Thoracic aorta (tissue), 2 donors: ENCODE measurements at places on chromosomes 13 and 19. TPM values are rescaled to one million over a fixed set of nuclear protein-coding genes. Genes with fewer than 3 reads are reported as not detected.

DNA sequence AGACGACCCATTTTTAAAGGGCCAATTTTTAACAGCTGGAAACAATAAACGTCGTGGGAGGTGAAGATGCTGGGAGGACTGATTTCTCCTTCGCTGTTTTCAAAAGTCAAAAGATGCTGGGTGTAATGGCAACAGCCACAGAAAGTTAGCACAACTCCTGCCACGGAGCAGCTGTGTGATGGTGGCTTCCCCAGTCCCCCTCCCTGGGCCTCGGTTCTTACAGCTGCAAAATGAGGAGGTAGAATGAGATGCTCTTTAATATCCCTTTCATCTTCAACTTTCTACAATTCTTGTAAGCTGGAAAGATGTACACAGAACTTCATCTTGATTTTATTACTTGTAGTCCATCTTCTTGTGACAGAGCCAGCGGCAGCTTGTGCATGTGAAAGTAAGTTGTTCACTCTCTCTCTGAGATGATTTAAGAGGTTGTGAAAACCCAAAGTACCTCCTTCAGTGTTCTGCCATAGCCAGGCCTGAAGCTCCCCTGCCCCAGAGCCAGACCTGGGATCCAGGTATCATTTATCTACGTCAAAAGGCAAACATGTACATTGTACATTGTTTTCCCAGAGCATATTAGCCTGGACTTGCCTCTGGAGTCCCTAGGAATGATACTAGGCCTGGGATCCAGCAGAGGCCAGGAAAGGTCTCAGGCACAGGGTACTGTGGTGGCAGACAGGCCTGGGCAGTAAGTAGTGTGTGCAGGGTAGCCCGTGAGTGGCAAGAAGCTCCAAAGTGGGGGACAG is 3.4 kb upstream of the UBE2L5 start:
- no peak for DNase-seq

Gene HSPB6
- total RNA-seq = 130 TPM

DNA sequence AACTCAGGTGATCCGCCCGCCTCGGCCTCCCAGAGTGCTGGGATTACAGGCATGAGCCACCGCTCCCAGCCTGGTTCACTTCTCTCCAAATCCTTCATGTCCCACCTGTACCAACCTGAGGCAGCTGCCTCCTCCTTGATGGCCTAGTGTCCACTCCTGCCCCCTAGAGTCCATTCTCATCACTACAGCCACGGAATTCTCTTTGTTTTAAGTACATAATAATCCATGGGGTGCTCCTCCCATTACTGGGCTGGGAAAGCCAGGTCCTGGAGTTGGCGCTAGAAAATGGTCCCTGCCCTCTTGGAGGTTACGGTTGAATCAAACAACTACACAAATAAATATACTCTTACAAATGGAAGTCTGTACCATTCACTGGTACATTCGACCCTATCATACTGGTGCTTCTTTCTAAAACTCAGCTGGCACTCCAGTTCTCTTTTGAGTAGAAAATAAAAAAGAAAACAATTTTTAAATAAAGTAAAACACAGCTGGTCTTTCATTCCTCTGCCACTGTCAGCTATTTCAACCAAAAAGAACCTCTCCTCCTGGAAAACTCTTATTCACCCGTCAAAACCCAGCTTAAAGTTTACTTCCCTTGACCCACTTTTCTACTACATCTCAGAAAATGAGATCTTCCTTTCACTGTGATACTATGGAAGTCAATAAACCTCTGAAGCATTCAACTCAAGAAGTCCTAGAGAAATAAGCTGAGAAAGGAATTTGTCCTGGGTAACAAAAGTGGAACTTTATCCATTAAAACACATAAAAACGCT is 22.4 kb upstream of the ARHGEF18 start:
- no peak for DNase-seq

- no peak for DNase-seq
Measured at GRCh38 chr13:80259159-80259558, 81.8 kb downstream of the SPRY2 start.

DNA sequence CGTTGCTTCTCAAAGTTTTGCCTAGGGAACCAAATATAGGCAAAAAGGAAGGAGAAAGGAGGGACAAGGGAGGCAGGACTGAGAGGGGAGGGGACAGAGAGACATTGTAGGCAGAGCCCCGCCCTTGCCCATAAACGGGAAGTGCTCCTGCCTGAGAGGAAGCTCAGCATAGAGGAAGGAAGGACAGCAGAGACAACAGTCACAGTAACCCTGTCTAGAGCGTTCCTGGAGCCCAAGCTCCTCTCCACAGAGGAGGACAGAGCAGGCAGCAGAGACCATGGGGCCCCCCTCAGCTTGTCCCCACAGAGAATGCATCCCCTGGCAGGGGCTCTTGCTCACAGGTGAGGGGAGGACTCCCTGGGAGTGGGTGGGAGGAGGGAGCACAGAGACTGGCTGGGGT is at the start of gene CEACAM21:
TSS of gene CEACAM21 (plus strand) at position 169 of the 400 bp plus-strand sequence. CDS start at position 278, 109 bp downstream.
- DNase-seq = no peak

DNA sequence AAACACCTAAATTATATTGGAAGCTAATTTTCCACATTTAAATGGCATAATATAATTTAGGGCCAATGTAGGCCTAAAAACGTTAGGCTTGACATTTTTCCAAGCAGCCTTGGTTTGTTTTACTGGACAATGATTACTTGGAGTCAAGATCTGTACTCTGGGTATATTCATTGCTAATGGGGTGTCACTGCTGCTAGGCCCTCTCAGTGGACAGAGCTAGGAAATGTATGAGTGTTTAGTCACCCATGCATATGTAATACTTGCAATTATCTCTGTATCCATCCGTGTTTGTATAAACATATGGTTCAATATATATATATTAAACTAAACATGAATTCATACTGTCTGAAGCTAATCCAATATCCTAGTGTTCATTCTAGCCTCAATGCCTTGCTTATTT is 598.1 kb downstream of the DCT start:
- DNase-seq = no peak
